ENCODE measurements at places on chromosomes 4 and X. TPM values are rescaled to one million over a fixed set of nuclear protein-coding genes. Genes with fewer than 3 reads are reported as not detected.

DNA sequence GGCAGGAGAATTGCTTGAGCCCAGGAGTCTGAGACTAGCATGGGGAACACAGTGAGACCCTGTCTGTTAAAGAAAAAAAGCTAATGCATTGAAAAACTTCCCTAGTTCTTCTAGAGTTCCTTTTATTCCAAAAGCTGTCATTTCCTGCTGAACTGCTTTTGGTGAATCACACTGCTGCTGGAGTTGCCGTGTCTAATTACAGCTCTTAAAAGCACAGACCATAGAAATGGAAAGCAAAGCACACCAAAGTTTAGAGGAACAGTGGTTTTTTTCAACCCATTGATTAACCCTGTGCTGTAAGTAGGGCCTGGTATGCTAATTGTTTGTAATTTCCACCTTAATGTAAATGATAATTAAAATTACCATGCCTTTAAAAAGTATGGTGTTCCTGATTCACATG lies 52.4 kb downstream of the SEPTIN11 start:
- no peaks in the 10 kb centered on the region for H3K27me3 ChIP-seq
- peak overlapping the region; percentile 68 for H3K27ac ChIP-seq
- peaks cover 3% of the 10 kb centered on the region for H3K4me1 ChIP-seq
- peaks cover 87% of the 10 kb centered on the region for H3K36me3 ChIP-seq
- no peak overlapping the region for H3K4me3 ChIP-seq
- no peak for DNase-seq

- no peaks in the 10 kb centered on the region for H3K36me3 ChIP-seq
- no peak for DNase-seq
- no peak overlapping the region for H3K4me3 ChIP-seq
- no peaks in the 10 kb centered on the region for H3K27me3 ChIP-seq
- H3K4me1 ChIP-seq = no peaks in the 10 kb centered on the region
These were observed 27.5 kb downstream of the LNX1 start for GRCh38 chr4:53563824-53564223.

LRP2BP gene
- total RNA-seq = 0.07 TPM

F8A2 gene
- not detected for total RNA-seq

DNA sequence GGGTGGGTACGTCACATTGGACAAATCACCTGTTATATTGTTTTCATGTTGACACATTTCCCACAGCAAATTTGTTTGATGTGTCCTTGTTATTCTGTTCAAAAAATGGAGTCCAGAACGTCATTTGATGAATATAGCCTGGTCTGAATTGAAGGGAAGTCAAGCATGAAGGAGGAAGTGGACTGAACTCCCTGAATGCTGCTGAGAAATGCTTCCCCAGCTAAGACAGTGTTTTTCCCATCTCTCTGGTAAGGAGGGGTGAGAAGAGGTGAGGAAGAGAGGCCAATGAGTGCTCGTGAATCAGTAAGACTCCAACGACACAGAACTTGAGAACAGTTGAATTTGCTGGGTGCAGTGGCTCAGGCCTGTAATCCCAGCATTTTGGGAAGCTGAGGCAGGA lies 127.4 kb downstream of the RBM47 start:
- peaks cover 4% of the 10 kb centered on the region for H3K36me3 ChIP-seq
- no peak overlapping the region for H3K27ac ChIP-seq
- no peak for DNase-seq
- no peaks in the 10 kb centered on the region for H3K27me3 ChIP-seq

APOO gene
- total RNA-seq = 88.3 TPM

GRCh38 chrX:109654516-109655109 lies 29.6 kb upstream of the KCNE5 start:
- no peak overlapping the region for H3K27ac ChIP-seq
- no peaks in the 10 kb centered on the region for H3K4me1 ChIP-seq
- no peak overlapping the region for H3K4me3 ChIP-seq

DNA sequence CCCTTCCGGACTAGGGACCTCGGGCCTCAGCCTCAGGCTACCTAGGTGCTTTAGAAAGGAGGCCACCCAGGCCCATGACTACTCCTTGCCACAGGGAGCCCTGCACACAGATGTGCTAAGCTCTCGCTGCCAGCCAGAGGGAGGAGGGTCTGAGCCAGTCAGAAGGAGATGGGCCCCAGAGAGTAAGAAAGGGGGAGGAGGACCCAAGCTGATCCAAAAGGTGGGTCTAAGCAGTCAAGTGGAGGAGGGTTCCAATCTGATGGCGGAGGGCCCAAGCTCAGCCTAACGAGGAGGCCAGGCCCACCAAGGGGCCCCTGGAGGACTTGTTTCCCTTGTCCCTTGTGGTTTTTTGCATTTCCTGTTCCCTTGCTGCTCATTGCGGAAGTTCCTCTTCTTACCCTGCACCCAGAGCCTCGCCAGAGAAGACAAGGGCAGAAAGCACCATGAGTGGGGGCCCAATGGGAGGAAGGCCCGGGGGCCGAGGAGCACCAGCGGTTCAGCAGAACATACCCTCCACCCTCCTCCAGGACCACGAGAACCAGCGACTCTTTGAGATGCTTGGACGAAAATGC lies at the start of gene WAS:
Gene WAS (plus strand): TSS at position 389 of the 572 bp plus-strand sequence. CDS start 55 bp downstream, at position 444.
- no peaks in the 10 kb centered on the region for H3K4me1 ChIP-seq
- no peak within 1 kb of the TSS for H3K27ac ChIP-seq
- H3K4me3 ChIP-seq = no peak within 1 kb of the TSS
- DNase-seq = no peak
- H3K27me3 ChIP-seq = no peaks in the 10 kb centered on the region

GRCh38 chr4:119682099-119682498 lies 53.5 kb upstream of the PDE5A start:
- no peak overlapping the region for H3K4me3 ChIP-seq
- H3K36me3 ChIP-seq = no peaks in the 10 kb centered on the region
- DNase-seq = no peak
- H3K4me1 ChIP-seq = no peaks in the 10 kb centered on the region

Data from endodermal cell (in vitro differentiated cells).